ENCODE measurements at places on chromosomes 7 and 10.
A peak's percentile ranks its signal among the peaks of the same experiment; 100 is the strongest.

GRCh38 chr10:60238759-60239100 is 150.9 kb downstream of the ANK3 start:
- no peak for DNase-seq

GRCh38 chr7:140281255-140281654 is 104.5 kb upstream of the KDM7A start:
- no peak for DNase-seq

DNA sequence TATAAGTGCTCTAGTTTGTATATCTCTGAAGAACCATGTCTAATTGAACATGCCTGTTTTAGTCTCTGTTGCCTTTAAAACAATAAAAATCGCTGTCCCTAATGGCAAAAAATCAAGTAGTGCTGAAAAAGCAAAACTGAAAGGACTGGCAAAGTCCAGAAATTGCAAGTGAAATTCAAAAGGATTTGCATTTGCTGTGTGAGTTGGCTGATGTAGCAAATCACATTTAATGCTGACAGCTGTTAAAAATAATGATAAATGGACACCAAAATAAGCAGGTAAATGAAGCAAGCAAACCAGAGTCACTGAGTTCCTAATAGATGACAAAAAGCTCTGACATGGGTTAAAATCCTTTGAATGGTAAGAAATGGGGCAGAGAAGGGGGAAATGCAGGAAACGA is 874.1 kb downstream of the GRM8 start:
- no peak for DNase-seq

- no peak for DNase-seq
Observed at GRCh38 chr7:949021-949934, 5.2 kb downstream of the ADAP1 start.

DNA sequence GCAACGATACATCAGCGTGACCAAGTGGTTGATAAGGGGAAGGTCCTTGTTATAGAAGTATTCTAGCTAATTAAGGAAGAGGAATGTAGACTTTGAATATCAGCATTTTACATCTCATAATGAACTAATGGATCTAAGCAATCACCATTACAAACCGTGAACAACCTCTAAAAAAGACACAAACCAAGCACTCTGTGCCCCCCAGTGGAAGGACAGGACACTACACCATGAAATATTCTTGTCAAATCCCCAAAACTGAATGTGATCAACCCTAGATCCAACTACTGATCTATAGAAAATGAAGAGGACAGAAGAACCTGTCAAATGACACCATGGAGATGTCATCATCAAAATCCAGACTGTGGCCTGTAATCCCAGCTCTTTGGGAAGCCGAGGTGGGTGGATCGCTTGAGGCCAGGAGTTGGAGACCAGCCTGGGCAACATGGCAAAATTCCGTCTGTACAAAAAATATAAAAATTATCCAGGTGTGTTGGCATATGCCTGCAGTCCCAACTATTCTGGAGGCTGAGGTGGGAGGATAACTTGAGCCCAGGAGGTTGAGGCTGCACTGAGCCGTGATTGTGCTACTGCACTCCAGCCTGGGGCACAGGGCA is 111.3 kb upstream of the CARD11 start:
- DNase-seq = peak; percentile 73

DNA sequence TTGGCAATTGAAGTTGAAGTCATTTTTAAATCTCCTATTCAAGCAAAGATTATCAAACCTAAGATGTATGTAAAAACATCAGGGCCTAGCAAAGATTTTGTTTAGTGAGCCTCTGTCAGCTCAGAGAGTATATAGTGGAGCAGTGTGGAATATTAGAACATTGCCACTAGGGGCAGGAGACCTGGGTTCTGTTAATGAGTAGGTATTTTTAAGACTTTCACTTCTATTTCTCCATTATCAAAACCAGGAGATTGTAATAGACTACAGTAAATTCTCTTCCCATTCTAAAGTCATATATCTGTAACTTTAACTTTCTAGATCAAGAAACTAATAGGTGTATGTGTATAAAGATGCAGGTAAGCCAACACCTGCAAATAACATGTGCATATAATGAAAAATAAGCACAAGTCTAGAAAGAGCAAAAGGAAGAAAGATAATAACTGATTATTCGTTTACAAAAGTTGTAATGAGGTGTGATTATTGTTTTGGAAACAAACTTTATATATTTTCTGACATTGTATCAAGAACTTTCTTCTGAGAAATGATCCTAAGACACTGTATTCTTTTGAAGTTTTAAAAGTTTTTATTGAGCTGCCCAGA is 64.4 kb downstream of the KCND2 start:
- no peak for DNase-seq

Measured in CD4-positive, alpha-beta T cell treated with Interleukin-4 for 4 hours (primary cell).